ENCODE measurements at places on chromosomes 13 and 19.

- peak; percentile 45 for DNase-seq
These were observed 57.4 kb upstream of the UBE2L5 start for GRCh38 chr13:30364876-30365275.

DNA sequence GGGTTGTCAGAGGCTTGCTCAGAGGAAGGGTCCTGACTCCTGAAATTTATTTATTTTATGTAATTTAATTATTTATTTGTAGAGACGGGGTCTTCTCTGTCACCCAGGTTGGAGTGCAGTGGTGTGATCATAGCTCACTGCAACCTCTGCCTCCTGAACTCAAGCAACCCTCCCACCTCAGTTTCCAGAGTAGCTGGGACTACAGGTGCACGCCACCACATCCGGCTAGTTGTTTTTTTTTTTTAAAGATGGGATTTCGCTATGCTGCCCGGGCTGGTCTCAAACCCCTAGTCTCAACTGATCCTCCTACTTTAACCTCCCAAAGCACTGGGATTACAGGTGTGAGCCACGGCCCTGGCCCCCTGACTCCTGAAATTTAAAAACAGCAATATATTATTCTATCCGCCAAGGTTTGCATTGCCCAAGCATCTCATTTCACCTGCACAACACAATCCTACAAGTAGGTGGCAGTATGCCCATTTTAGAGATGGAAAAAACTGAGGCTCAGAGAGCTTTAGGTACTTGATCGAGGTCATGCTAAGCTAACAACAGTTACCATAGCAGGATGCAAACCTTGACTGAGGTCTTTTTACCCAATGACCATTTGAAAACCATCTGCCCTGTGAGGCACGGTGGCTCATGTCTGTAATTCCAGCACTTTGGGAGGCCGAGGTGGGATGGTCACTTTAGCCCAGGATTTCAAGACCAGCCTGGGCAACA lies 18.1 kb downstream of the ARHGEF18 start:
- DNase-seq = no peak

DNA sequence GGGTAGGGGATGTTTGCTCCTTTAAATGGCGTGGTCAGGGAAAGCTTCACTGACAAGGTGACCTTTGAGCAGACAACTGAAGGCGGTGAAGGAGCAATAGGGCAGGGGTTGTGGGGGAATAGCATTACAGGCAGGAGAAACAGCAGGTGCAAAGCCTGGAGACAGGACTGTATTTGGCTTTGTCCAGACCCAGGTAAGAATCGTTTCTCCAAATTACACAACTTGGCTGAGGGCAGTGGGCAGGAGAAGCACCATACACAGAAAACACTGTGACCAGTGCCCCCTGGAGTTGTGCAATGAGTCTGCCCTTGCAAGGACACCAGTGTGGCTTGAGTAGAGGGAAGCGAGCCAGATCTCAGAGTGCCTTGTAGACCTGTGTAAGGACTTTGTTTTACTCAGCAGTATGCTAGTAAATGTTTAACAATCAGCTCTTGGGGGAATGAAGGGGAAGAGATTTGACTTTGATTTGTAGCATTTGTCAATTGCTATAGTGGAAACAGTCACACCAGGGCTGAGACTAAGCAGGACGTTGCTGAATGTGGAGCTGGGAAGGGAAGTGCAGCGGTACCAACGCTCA lies 360.0 kb downstream of the DCT start:
- DNase-seq = no peak

- no peak for DNase-seq
These were observed 17.0 kb downstream of the KL start for GRCh38 chr13:33033051-33033812.

DNA sequence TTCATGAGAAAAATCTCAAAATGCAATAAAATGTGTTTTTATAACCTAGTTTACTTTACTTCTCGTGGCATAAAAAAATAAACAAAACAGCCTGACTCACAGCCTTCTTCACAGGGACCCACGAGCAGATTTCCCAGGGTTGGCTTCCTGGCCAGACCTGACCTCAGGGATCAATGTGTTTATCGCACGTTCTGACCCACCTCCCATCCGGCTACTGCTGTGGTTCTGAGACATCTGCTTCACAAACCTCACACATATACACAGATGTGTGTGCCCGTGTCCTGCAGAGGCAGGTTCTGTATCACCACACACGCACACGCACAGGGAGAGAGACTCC lies 118.3 kb downstream of the COL4A2 start:
- no peak for DNase-seq

DNA sequence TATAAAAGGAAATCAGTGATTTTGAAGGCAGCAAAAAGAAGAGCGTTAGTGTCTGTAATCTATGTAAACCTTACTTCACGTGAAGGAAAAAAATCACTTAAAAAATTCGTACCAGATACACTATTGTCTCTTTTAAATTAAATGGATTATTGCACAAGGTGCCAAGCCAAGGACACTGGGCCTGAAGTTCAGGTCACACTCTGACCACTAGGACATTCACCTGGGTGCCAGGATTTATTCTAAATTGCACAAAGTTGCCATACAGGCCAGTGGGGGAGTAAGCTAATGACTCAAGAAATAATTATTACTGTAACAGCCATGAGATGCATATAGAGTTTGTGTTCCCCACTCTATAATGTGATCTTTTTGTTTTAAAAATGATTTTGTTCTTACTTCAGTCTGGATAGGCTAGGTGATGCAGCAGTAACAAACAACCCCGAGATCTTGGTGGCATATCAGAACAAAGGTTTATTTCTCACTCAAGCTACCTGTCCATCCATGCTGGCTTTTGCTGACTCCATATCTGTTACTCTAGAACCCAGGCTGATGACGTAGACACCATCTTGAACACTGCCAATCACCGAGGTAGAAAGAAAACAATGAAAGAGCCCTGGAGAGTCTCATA lies 252.1 kb downstream of the DCT start:
- no peak for DNase-seq

GRCh38 chr19:17246681-17247425 lies 1.1 kb upstream of the NR2F6 start:
- DNase-seq = peak; percentile 56

DNA sequence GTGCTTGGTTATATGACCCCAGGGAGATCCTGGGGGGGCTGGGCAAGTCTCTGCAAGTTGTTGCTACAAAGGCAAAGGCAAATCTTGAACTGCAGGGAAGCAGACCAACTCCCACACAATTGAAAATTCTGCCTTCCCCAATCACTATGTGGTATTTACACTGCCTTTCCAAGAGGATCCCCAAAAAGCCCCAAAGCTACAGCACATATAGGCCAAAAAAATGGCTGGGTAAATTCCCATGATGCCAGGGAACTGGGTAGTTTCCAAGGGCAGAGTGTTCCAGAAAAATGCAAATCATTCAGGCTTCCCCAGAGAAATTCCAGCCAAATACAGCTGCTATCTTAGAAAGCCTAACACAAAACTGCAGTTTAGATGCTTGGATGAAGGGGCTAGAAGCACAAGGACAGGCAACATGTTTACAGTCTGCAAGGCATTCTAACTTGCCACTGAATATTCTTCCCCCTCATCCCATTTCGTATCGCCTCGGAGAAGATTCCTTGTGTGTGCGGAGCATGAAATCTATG lies 6.2 kb downstream of the FOXO1 start:
- DNase-seq = no peak

- no peak for DNase-seq
These were observed 3.7 kb upstream of the LYPD3 start for GRCh38 chr19:43469160-43469480.

DNA sequence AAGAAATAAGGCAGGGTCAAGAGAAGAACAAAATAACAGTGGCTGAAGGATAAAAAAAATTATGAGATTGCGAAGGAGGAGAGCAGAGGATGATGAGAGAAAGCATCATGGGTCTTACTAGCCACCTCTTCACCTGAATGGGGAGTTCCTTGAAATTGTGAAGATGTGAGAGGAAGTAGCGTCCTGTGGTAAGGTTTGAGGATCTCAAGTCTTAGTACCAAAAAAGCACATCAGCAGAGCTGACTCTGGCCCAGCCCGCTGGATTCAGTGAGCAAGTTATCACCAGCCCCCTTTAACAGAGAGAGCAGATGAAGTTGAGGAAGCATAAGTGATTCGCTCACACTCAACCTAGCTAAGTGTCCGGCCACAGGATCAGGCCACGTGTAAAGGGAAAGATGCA lies 61.8 kb downstream of the RXFP2 start:
- DNase-seq = no peak

DNA sequence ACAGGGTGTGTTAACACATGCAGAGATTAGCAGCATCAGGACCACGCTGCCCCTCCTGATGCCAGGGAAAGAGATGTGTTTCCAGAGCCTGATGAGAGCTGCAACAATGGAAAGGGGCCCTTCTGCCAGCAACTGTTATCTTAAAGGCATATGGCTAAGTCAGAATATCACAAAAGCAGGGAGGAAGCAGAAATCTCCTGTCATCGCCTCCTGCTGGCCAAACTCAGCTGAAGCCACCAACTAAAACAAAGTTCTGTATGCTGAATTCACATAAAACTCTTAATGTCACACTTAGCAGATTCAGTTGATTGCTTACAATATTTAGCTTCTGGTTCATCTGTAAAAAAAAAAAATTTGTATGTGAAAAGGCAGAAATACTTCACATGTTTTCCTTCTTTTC lies 178.2 kb downstream of the GPC5 start:
- DNase-seq = no peak

DNA sequence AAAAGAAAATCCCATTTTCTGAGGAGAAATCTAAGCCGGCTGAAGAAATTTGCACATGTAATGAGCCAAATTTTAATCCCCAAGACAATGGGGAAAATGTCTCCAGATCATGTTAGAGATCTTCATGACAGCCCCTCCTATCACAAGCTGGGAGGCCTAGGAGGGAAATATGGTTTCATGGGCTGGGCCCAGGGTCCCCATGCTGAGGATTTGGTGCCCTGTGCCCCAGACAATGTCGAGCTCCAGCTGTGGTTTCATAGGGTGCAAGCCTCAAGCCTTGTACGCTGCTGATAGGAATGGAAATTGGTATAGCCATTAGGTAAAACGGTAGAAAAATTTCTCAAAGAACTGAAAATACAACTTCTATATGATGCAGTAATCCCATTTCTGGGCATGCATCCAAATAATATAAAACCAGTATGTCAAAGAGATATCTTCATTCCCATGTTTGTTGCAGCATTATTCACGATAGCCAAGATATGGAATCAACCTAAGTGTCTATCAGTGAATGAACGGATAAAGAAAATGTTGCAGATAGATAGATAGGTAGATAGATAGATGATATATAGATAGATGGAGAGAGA lies 19.3 kb upstream of the FREM2 start:
- DNase-seq = no peak

- DNase-seq = no peak
These were observed 6.0 kb downstream of the PODNL1 start for GRCh38 chr19:13932149-13932637.
